ENCODE measurements at places on chromosomes 4 and X.
A peak's percentile ranks its signal among the peaks of the same experiment; 100 is the strongest.

DNA sequence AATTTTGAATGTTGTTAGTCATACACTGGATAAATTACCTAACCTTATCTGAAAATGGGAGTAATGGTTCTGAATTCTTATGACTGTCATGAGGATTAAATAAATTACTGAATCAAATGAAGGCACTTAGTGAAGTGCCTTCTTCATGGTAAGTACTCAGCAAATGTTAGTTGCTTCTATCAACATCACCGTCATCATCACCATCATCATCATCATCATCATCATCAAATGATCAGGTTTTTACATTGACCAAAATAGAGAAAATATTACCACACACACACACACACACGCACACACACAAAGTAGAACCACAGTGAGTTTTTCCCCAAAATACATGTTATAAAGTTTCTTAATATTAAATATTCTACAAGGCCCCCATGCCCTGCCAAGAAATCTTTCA, 368.3 kb upstream of the FGF13 start:
- DNase-seq, result no peak

DNA sequence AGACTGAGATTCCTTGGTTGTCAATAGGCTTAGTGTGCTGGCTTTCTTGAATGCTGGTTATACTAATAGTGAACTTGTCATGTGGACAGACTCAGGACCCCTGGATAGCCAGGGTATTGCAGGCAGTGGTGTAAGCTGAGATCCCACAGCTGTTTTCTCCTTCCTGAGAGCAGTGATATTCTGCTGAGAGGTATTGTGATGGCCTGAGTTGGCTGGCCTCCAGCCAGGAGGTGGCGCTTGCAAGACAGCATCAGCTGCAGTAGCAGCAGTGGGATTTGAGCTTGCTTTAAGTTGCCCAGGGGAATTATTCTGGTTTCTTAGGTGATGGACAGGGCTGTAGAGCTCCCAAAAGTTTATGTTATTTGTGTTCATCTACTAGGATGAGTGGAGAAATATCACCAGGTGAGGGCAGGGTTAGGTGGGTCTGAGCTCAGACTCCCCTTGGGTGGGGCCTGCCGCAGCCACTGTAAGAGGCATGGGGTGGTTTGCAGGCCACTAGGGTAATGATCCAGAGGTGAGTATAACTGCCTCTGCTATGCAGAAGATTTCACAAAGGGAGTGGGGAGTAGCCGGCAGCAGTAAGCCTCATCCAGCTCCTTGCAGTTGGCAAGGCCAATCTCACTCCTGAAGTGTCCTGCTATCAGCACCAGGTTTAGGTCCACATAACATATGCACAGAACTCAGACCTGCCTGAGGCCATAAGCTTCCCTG, 66.2 kb downstream of the IL15 start:
- peak; percentile 1 for DNase-seq

DNA sequence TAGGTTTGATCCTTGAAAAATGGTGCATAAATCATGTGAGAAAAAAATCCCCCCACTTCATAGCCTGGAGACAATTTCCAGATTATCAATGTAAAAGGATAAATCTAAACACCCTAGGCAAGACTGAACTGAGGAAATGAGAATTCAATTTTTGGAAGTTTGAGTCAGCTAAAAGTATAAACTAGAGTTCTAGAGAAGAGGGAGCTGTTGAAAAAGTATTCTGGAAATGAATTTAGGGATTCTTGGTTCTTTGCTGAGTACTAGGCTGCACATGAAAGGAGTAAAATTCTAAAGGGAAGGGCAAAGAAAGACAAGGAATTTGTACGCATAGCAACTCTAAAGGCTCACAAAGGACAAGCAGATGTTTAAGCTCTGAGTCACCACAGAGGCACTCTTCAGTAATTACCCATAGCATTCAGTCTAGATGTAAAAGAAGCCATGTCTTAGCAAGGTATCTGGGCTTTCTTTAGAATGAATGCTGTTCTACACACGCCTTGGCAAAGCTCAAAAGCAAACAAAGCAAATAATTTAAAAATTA, 896.5 kb downstream of the PDHA2 start:
- DNase-seq, result no peak

DNA sequence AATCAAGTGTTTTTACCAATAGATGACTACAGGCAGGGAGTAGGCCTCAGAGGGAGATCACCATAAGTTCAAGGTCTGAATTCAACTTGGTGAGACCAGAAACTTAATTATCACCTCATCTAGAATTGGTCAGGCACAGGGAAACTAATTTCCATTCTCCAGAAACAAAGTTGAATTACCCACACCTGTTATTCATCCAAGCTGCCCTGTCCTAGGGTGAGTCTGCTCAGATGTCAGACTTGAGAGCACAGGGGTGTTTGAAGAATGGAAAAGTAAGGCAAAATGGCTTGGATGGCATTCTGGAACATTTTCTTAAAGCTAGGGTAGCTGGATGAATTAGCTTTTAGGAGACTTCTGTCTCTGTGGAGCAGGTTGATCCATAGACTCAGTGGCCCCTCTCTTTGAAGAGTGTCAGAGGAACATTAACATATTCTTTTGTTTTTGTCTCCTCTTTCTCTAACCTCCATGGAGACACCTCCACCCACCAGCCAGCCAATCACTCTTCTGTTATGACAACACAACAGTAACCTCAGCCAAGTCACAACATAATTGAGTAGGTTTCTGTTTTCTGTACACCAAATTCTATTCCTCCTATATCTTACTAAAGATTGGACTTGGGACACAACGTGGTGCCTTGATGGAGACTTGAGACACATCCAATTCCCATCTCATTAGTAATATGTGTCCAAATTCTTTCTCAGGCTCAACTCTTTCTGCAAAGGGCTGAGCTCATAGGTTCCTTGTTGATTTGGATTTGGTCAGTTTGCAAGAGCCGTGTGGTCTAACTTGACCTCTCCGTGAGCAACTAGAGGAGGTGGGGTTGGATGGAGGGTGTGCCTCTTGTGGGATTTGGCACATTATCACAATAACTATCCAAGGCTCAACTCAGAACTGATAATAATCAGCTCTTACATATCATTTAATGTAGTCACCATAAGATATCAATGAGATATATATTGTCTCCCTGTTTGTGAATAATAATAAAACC, 45.1 kb downstream of the VSIG4 start:
- DNase-seq, result no peak

GRCh38 chr4:86560447-86560846, 33.7 kb upstream of the PTPN13 start:
- no peak for DNase-seq

DNA sequence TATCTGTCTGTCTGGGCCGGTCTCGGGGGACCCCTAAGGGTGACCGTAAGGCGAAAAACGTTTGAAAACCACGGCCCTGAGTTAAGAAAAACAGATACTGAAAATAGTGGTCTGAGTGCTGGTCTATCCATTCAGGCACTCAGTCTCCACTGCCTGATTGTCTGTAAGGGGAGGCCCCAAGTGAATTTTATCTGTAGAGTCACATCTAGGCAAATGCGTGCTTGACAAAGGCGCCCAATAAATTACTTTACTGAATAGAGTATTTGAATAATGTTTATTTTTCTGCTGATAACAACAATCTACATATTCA, 465 bp downstream of the HNRNPH2 start:
- DNase-seq, result no peak

DNA sequence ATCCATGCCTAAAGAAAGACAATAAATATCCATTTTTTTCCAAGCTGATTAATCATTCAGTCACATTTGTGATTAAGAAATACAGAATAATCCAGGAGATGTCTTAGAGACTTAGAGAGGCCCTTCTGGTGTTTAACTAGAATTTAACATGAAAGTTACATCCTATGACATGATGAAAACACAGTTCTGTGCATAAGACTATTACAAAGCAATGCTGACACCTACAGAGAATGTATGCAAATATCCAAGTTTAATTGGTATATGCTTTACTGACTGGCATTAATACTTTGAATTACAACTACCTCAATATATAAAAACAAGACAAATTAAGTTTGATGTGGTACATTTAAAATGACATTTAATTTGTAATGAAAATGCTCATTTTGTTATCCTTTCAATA, 17.8 kb upstream of the TLL1 start:
- DNase-seq, result no peak

GRCh38 chr4:6938237-6938636, 28.6 kb downstream of the TBC1D14 start:
- DNase-seq, result no peak

DNA sequence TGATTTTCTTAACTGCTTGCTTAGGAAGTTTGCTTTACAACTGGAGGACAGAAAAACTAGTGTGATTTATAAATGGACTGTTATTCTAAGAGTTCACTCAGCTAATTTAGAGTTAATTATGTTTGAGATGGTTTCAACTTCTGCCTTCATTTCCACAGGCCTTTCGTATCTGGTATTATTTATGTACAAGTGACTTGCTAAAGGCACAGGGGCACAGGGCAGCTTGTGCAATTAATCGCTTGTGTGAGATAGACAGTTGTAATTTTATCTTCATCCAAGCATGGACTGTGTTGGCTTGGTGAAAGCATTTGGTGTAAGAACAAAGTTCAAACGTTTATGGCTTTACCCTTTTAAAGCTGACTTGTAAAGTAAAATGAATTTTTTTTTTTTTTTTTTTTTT, 38.3 kb downstream of the GPAT3 start:
- DNase-seq, result no peak

Data from SHP77 (cell line).